ENCODE measurements at places on chromosomes 7 and 10.

GRCh38 chr7:105098863-105099515 lies 85.0 kb downstream of the KMT2E start:
- no peak for DNase-seq

DNA sequence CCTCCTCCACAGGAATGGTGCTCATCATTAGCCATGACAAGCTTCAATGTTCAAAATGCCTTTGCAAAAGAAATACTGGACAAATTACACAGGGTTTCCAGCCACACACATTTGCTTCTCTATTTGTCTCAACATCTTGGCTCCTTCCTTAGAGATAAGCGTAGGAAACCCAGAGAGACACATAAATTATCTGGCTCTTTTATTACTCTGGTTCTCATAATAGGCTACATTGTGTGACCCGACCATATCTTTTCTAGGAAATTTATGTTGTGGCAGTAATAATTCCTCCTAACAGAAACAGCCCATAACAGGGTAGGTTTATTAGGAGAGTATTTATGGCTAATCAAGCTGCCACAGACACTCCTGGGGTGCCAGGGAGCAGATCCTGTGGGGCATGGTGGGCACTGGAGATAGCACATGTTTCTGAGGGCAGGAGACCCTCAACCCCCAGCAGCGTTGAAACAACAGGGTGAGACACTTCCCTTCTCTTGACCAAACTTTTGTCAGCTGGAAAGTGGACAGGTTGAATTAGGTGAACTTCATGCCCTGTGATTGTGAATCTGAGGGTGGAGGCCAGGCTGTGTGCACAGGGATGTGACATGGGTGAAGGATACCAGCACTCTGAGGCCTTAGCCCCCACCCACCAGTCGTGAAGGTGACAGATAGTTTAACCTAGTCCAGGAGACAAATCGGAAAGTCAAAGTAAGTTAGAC lies 295.9 kb upstream of the ZNF32 start:
- DNase-seq, result no peak

- DNase-seq, result peak; percentile 53
Measured at GRCh38 chr10:122342293-122343134, 32.0 kb upstream of the PLEKHA1 start.

DNA sequence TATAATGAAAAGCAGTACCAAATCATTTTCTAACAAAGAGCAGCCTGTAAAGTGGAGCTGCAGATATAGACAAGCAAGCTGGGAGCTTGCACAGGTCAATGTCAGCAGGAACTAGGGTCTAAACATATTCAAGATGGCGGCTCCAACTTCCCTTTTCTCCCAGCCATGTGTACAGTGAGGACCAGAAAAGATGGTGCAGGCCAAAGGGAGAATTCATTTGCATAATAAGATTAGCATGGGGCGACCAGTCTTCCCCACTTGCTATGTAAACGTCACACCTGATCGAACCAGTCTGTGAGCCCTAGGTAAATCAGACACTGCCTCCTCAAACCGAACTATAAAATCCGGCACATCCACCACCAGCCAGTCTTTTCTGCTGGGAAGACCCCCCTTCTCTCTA lies 4.4 kb upstream of the RAPGEF5 start:
- DNase-seq, result no peak

GRCh38 chr10:101066896-101067355 lies 5.1 kb downstream of the KAZALD1 start:
- peak; percentile 55 for DNase-seq

DNA sequence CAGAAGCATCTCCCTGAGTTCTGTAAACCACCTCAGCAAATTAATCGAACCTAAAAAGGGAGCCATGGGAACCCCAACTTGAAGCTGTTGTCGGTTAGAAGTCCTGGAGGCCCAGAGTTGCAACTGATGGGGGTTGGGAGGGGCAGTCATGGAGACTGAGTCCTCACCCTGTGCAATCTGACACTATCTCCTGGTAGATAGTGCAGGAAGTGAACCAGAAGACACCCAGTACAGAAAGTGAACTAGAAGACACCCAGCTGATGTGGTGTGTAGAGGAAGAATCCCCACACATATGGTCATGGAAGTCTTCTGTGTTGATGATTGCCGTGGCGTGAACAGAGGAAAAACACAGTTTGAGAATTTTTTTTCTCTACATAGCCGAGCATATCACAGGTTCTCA lies 58.8 kb upstream of the SRRM3 start:
- DNase-seq, result no peak

GRCh38 chr10:48455392-48456151 lies 149.1 kb downstream of the MAPK8 start:
- DNase-seq, result peak; percentile 11

DNA sequence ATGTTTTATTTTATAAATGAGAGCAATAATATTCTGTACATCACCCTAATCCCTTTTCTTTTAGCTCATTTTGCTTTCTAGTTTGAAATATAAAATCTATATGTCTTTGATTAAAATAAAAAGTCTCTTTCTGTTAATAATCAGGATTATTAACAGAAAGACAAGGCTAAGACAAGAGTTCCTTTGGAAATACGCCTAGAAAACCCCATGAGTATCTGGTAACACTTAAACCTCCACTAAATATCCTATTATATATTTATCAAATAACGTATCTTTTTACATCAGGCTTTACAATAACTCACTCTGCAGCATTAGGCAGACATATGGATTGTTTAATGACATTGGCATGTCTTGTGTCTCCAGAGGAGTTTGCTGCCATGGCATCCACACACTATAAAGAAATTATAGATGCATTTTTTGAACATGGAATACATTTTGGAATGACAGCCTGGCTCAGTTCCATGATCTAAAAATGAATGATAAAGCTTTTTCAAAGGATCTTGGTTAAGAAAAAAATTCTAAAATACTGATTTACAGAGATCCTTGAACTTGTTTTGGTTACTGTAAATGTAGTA lies 98.7 kb downstream of the TMEM26 start:
- DNase-seq, result no peak

- DNase-seq, result peak; percentile 3
Measured at GRCh38 chr10:131577178-131577555, 265.6 kb upstream of the TCERG1L start.

- DNase-seq, result no peak
Measured at GRCh38 chr10:87608756-87609155, 50.9 kb upstream of the PAPSS2 start.

DNA sequence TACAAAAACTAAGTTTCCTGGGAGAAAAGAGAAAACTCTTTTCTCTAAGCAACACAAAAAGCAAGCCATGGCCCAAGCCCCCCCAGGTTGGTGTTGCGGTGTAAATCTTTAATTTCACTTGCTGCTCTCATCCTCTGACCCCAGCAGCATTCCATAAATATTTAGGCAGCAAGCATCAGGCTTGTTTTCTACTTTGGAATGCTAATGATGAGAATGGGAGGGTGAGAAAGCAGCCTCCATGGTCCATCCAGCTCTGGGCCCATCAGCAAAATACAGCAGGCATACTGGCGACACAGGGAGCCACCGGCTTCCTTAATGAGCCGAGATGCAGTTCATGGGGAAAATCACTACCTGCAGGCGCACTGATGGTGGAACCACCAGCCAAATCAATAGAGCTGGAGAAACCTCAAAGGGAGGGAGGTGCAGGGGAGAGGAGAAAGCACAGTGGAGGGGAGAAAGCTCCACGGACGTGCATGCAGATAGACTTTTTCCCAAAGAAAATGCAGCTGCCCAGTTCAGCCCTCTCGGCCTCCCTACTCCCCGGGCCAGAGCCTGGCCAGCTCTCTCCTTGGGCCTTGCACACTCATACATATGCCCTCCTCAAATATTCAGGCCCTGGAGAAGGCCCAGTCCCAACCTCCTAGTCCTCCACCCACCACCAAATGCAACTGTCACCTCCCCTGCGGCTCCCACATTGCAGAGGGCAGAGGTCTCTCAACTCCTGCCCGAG lies 131.9 kb downstream of the GRID1 start:
- no peak for DNase-seq

DNA sequence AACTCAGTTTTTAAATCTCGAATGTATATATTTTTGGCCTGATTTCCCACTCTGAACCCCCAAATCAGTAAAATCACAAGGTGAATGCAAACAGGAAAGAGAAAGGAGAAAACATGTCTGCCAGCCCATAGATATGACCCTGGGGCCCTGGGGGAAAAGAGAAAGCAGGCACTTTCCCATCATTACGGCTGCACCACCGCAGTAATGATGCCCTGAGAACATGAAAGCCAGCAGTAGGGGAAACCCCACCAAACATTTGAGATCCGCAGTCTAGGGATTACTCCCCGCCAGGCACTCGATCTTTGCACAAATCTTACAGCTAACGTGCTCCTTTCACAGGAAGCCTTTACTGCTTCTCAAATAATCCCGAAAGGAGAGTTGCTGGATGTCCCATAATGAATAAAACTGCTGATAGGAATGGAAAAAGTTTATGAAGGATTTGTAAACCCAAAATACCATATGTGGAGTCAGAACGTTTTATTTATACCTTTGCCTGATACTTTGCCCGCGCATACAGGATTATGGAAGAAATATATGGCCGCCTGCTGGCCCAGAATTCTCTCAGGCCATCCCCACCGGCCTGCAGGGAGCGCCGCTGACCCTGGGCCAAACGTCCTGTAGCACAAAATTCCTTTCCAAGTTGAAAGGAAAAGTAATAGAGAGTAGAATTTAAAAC lies 180.0 kb upstream of the INHBA start:
- DNase-seq, result no peak

- no peak for DNase-seq
Measured at GRCh38 chr7:51611937-51612336, 295.3 kb upstream of the COBL start.

GRCh38 chr10:121526801-121527221 lies 71.4 kb downstream of the FGFR2 start:
- no peak for DNase-seq

GRCh38 chr7:102230593-102230992 lies 56.1 kb upstream of the SH2B2 start:
- no peak for DNase-seq

DNA sequence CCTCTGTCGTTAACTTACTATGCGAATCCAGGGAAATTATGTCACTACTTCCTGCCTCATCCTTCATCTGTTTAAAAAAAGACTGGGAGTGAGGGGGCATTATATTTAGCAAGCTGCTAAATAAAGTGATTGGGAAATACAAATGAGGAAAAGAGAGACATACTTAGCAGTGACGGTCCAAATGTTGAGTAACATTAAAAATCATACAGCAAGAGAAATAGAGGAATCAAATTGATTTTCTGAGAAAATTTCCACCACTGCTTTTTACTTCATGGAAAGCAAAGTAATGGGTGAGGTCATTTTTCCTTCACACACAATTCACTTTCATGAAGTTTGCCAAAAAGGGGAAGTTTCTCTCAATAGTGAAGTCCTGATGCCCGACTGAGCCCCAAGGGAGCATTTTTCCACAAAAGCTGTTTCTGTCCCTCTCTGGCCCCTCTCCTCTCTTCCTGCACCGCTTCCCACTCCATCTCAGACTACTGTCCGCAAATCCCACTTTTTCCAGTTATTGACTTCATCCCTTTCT lies 61.9 kb upstream of the ADO start:
- no peak for DNase-seq

DNA sequence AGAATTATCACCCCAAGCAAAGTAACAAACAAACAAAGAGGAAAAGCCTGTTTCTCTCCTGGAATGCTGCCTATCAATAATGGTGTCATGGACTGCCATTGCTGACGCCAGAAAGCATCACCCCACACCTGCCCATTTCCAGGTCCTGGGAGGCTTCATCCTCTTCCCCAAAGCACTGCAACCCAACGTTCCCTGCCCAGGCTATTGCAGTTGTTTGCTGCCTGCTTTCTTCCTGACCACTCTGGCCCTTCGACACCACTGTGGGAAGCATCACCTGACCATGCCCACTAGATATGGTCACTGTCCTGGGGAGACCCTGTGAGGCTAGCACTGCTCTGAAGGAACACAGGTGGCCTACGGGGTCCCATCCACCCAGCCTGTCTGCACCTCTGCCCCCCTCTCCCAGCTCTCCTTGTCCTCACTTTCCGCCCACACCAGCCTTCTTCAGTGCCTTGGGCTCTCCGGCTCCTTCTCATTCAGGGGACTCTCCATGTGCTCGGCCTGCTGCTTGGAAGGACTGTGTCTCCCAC lies 439.6 kb downstream of the GLRX3 start:
- no peak for DNase-seq

- DNase-seq, result no peak
Measured at GRCh38 chr7:105151152-105151551, 137.1 kb downstream of the KMT2E start.

DNA sequence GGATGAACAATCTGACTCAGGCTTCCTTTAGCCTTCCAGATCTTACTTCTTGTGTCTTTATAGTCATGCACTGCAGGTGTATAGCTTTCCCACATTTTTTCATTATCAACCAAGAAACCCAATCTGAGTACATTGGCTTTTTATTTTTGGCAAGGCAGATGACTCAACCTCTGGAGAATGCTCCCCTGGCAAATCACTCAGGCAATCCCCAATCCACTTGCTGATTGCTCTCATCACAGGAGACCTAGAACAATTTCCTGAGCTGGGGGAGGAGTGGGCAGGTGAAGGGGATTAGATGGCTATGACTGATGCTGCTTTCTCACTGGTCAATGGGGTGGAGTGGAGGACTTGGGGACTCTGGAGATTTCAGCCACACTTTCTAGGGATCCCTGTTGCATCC lies 134.4 kb downstream of the SLC16A9 start:
- no peak for DNase-seq

Measured in colonic mucosa (tissue), 4 donors.